ENCODE measurements at places on chromosomes 11 and 22. TPM values are rescaled to one million over a fixed set of nuclear protein-coding genes. Genes with fewer than 3 reads are reported as not detected.
A peak's percentile ranks its signal among the peaks of the same experiment; 100 is the strongest.

DNA sequence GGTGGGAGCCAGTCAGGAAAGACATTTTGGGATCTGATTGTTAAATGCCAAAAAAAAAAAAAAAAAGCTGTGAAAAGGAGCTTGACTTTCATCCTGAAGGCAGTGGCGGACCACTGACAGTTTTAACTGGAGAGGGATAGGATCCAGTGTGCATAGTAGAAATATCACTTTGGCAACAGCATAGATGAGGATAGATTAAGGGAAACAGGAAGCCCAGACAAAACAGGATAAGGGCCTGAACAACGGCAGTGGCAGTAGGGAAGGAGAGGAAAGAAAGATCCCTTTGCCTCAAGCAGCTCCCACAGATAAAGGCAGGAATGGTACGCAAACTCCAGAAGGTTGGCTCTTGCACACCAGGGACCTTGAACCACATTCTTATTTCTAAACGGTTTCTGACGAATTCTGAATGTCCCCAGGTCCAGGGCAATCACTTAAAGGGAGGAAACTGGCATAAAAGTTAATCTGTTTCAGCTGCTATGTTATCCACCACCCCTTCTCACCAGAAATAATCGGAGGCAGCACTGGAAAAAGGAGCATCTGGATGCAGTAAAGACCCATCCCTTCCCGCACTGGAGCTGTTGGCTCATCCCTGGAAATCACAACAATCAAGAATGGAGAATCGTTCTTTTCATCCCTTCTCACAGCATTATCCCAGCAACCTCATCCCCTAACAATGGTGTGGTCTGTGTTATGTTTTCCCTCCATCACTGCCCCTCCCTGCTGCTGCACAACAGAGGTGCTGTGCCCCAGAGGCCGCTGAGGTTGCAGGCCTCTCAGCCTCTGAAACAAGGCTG, 99.1 kb downstream of the GAB2 start:
- peaks cover 30% of the 10 kb centered on the region for H3K4me1 ChIP-seq
- H3K27me3 ChIP-seq = no peaks in the 10 kb centered on the region
- peak overlapping the region; percentile 69 for H3K27ac ChIP-seq
- DNase-seq = peak; percentile 63
- H3K36me3 ChIP-seq = no peaks in the 10 kb centered on the region
- no peak overlapping the region for H3K4me3 ChIP-seq

DNA sequence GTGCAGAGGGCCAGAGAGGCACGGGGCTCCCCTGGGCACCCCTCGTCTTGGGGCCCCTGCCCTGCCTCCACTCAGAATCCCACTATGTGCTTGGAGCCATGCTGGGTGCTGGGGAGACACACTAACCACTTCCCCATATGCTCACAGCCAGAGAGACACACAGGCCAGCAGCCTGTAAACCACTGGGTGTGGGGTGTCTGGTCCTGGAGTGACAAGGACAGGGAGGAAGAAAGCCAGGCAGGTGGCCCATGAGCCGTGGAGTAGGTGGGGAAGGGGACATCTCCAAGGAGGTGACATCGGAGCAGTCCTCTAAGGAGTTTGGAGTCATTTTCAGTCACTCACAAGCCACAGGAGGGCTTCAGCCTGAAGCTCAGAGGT, 58.9 kb downstream of the CDKN1C start:
- H3K4me1 ChIP-seq = peaks cover 14% of the 10 kb centered on the region
- no peaks in the 10 kb centered on the region for H3K27me3 ChIP-seq
- H3K27ac ChIP-seq = no peak overlapping the region
- no peak for DNase-seq
- H3K4me3 ChIP-seq = no peak overlapping the region

- H3K36me3 ChIP-seq = no peaks in the 10 kb centered on the region
- no peak overlapping the region for H3K4me3 ChIP-seq
- no peak for DNase-seq
- peaks cover 61% of the 10 kb centered on the region for H3K27me3 ChIP-seq
- peaks cover 11% of the 10 kb centered on the region for H3K4me1 ChIP-seq
- H3K27ac ChIP-seq = no peak overlapping the region
Observed at GRCh38 chr11:65897020-65897471, 3.1 kb downstream of the FOSL1 start.

PIWIL4 gene
- total RNA-seq = 1.1 TPM

GRCh38 chr11:67023957-67024353, 1.0 kb downstream of the SYT12 start:
- H3K4me3 ChIP-seq = peak overlapping the region; percentile 51
- H3K36me3 ChIP-seq = no peaks in the 10 kb centered on the region
- DNase-seq = no peak
- H3K27me3 ChIP-seq = peaks cover 50% of the 10 kb centered on the region

- DNase-seq = peak; percentile 50
- H3K4me3 ChIP-seq = peak overlapping the region; percentile 82
- no peaks in the 10 kb centered on the region for H3K36me3 ChIP-seq
- H3K27ac ChIP-seq = peak overlapping the region; percentile 98
Observed at GRCh38 chr11:61793083-61793828, 545 bp downstream of the FEN1 start.

DNA sequence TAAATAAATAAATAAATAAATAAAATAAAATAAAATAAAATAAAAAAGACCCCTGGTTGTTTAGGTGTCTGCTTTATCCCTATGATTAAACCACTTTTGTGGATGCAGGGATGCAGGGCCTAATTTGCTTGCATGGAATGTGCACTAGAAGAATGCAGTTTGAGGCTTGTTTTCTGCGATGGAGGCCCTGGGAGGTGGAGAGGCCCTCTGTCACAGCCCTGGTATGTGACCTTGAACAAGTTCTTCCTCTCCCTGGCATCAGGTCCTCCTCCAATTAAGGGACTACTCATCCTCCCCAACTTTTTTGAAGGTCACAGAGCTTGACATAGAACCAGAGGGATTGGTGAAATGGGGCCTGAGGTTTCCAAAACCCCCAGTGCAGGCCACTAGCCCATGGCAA, 22.7 kb downstream of the KCNJ4 start:
- no peak overlapping the region for H3K27ac ChIP-seq
- H3K36me3 ChIP-seq = no peaks in the 10 kb centered on the region
- no peaks in the 10 kb centered on the region for H3K27me3 ChIP-seq
- DNase-seq = no peak
- H3K4me3 ChIP-seq = no peak overlapping the region

DNA sequence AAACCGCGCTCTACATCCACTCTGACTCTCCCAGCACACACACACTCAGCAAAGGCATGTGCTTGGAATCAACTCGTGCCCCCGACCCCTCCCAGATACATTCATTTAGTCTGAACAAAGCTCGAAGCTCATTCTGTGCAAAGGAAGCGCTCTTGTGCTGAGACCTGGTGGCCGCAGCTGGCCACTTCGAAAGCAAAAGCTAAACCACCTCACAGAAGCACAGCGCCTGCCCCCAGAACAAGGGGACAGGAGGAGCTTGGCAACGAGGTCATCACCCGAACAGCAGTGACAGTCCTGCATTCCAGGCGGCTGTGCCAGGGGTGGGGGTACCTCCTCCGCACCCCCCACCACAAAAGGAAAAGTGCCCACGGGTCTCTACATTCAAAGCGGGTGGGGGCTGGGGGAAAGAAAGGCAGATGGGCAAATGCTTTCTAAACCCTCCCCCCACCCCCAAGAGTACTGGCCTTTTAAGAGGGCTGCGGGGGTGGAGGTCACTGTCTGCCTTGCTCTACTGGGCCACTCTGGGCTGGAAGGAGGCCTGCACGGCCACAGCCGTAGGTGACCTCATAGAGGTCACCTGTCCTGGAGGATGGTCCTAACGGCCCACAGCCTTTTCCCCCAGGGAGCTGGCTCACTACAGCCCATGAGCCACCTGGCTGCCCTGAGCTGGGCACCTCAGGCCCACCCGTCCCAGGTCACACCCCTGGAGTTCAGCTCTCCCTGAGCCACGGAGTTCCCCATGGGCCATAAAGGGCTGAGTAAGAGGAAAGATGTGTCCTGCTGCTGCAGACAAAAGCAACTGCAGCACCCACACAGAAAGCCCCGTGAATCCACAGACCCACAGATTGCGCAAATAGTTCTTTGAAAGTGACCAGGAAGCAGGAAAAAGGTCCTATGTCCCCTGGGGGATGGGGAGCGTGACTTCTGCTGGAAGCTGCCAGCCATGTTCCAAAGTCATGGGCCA, 21.3 kb downstream of the CBX7 start:
- H3K27ac ChIP-seq = peak overlapping the region; percentile 53
- H3K27me3 ChIP-seq = no peaks in the 10 kb centered on the region
- peaks cover 30% of the 10 kb centered on the region for H3K4me1 ChIP-seq
- DNase-seq = peak; percentile 89

OR52A5 gene
- not detected for total RNA-seq

DNA sequence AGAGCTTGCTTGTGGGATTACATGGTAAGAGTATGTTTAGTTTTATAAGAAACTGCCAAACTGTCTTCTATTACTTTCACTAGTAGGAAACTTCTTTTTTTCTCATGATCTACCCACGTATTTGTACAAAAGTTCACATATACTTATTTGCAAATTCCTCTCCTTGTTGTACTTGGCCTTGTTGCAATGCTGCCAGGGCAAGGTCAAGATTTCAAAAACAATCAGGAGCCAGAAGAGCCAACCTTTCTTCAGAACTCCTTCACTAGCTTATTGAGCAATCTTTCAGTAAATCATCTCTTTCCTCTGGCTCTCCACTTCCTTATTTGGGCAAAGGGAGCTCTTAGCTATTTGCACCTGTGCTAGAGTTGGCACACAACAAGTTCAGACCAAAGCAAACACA, 9.7 kb downstream of the SRSF8 start:
- no peak for DNase-seq
- no peak overlapping the region for H3K4me3 ChIP-seq
- peaks cover 2% of the 10 kb centered on the region for H3K4me1 ChIP-seq
- no peaks in the 10 kb centered on the region for H3K27me3 ChIP-seq
- peaks cover 5% of the 10 kb centered on the region for H3K36me3 ChIP-seq

- no peaks in the 10 kb centered on the region for H3K27me3 ChIP-seq
- H3K27ac ChIP-seq = no peak overlapping the region
- H3K36me3 ChIP-seq = no peaks in the 10 kb centered on the region
- peaks cover 17% of the 10 kb centered on the region for H3K4me1 ChIP-seq
Observed at GRCh38 chr11:113199866-113200265, 114.5 kb upstream of the TTC12 start.

DNA sequence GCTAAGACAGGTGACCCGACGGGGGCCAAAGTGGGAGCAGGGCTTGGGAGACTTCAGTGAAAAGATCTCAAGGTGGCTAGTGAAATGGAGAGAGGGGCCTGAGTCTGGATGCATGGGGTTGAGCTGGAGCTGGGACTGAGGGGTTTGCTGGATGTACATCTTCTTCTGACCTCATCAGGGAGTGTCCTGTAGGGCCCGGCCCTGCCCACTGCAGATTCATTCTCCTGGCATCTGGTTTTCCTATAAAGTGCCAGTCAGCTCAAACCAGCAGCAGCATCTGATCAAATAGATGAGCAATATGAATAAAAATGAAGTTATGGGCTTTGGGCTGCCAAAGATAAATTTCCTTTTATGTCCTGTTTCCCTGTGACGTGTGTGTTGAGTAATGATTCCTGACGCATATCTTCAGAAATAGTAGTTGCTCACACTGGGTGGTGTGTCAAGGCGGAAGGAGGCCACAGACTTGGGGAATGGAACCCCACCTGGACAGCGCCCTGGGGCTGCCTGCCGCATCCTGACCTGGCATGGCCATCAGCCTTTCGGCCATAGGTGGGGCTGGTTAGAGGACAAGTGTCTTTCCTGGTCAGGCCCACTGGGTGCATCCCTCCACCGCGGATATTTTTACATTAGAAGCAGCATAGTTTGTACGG, 135.4 kb downstream of the OSBP2 start:
- peaks cover under 1% of the 10 kb centered on the region for H3K27me3 ChIP-seq
- no peak for DNase-seq

- H3K4me3 ChIP-seq = no peak overlapping the region
- no peak overlapping the region for H3K27ac ChIP-seq
- no peaks in the 10 kb centered on the region for H3K36me3 ChIP-seq
- no peaks in the 10 kb centered on the region for H3K4me1 ChIP-seq
- H3K27me3 ChIP-seq = no peaks in the 10 kb centered on the region
- DNase-seq = no peak
Observed at GRCh38 chr11:75714211-75714610, 3.4 kb upstream of the MOGAT2 start.
